Upper lobe of left lung (tissue), 6 donors: ENCODE measurements at places on chromosomes 12 and 14. TPM values are rescaled to one million over a fixed set of nuclear protein-coding genes. Genes with fewer than 3 reads are reported as not detected.

GRCh38 chr14:105005929-105006830, 14.7 kb downstream of the CDCA4 start:
- no peak for DNase-seq
- H3K4me1 ChIP-seq = no peaks in the 10 kb centered on the region
- H3K27me3 ChIP-seq = no peaks in the 10 kb centered on the region
- no peak overlapping the region for H3K4me3 ChIP-seq

DNA sequence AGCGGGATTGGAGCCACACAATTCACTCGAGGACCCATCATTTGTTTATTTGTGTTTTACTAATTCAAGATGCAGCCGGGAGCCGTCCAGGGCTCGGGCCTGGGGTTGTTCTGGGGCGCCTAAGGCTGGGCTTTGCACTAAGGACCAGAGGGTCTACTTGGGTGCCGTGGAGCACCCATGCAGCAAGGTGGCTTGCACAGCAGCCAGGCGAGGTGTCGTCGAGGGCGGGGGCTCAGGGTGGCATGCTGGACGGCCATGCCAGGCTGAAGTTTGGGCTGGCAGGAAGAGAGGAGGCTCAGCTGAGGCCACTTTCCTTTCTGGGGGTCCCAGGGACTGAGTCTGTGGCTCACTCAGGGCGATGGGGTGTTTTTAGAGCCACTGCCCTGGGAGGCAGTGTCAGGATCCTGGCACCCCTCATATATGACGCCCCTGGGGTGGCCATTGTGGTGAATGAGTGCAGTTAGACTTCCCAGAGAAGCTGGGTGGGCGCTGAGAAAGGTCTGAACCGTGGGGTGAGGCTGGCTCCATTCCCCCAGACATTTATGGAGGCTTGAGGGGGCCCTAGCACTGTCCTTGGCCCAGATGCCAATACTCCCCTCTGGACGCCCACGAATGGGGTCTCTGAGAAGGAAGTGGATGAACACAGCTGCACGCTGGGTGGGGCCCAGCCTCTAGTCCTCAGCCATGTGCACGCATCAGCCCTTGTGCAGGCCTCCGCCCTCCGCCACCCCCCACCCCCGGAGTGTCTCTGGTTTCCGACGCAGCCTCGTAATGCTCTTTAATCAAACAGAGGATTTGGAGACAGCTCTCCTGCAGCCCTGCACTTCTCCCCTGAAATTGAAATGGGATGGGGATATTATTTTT, 11.3 kb downstream of the MEG3 start:
- no peaks in the 10 kb centered on the region for H3K4me1 ChIP-seq
- H3K4me3 ChIP-seq = no peak overlapping the region
- no peak overlapping the region for H3K27ac ChIP-seq
- H3K36me3 ChIP-seq = no peaks in the 10 kb centered on the region
- H3K27me3 ChIP-seq = no peaks in the 10 kb centered on the region
- DNase-seq = no peak

DNA sequence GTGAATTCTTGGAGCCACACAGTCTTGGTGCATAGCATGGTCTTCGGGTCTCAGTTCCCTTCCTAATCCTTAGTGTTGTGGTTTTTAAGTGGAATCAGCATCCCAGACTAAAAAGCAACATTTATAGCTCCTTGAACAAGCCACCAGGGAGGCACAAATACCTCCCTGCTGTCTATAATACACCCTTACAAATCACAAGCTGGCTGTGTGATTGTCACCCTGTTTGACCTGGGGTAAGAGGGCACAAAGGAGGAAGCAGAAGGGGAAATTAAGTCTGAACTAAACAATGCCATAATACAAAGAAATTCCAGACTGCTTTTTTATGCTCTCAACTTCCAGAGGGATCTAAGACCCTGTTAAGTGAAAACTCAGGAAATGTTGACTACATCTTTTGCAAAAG, 7.7 kb upstream of the MMP19 start:
- H3K4me1 ChIP-seq = peaks cover 19% of the 10 kb centered on the region
- H3K27ac ChIP-seq = no peak overlapping the region
- no peaks in the 10 kb centered on the region for H3K36me3 ChIP-seq
- no peaks in the 10 kb centered on the region for H3K27me3 ChIP-seq

- no peak overlapping the region for H3K27ac ChIP-seq
- no peak overlapping the region for H3K4me3 ChIP-seq
- no peaks in the 10 kb centered on the region for H3K36me3 ChIP-seq
- no peaks in the 10 kb centered on the region for H3K27me3 ChIP-seq
Observed at GRCh38 chr14:88225721-88226120, 97.3 kb downstream of the KCNK10 start.

DNA sequence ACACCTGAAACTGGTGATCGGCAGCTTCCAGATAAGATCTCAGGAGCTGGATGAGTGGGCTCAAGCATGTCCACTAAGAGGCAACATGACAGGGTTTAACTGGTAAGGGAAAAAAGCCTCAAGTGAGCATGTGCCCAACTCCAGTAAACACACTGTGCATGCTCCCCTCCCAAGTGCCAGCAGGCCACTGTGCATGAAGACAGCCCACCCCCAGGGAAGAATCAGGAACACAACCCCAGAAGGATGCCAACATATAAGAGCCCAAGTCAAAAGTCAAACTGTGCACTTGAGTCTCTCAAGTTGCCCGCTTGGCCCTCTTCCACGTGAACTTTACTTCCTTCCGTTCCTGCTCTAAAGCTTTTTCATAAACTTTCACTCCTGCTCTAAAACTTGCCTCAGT, 311.3 kb upstream of the PRKD1 start:
- no peaks in the 10 kb centered on the region for H3K36me3 ChIP-seq
- no peak for DNase-seq
- H3K4me1 ChIP-seq = no peaks in the 10 kb centered on the region

- no peak overlapping the region for H3K4me3 ChIP-seq
- H3K27me3 ChIP-seq = no peaks in the 10 kb centered on the region
- no peak overlapping the region for H3K27ac ChIP-seq
- H3K4me1 ChIP-seq = no peaks in the 10 kb centered on the region
- DNase-seq = no peak
- no peaks in the 10 kb centered on the region for H3K36me3 ChIP-seq
Observed at GRCh38 chr14:95077345-95077744, 80.0 kb downstream of the DICER1 start.

GRCh38 chr12:53572134-53572758, 53.9 kb downstream of the ATF7 start:
- H3K4me1 ChIP-seq = peaks cover 30% of the 10 kb centered on the region
- H3K27me3 ChIP-seq = no peaks in the 10 kb centered on the region
- no peak overlapping the region for H3K4me3 ChIP-seq
- DNase-seq = no peak

DNA sequence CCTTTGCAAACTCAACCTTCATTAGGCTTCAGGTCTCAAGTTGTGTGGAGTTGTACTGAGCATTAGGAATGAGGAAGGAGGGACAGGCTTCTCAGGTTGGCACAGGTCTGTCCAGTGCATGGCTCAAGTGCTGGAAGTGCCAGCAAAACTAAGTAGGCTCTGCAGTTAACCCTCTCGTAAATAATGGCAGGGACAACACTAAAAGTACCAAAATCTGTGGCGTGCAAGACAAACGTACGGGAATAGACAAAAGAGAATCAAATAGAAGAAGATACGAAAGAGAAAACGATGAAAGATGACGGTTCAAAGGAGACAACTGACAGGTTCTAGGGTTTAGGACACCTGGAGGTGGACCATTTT, 612 bp downstream of the TRAPPC6B start:
- peaks cover 25% of the 10 kb centered on the region for H3K4me1 ChIP-seq
- H3K27me3 ChIP-seq = no peaks in the 10 kb centered on the region
- peak overlapping the region; percentile 88 for H3K4me3 ChIP-seq

DNA sequence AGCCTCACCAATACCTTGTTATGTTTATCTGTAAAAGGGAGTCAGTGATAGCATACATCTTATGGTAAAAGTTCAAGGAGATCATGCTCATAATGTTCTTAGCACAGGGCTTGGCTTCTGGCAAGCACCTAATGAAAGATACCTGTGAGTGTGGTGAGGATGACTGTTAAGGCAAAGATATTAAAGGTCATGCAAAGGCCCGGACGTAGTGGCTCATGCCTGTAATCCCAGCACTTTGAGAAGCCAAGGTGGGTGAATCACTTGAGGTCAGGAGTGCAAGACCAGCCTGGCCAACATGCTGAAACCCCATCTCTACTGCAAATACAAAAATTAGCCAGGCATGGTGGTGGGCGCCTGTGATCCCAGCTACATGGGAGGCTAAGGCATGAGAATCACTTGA, 425.9 kb upstream of the TBX3 start:
- no peak for DNase-seq
- no peaks in the 10 kb centered on the region for H3K36me3 ChIP-seq
- no peak overlapping the region for H3K27ac ChIP-seq
- no peaks in the 10 kb centered on the region for H3K27me3 ChIP-seq

DNA sequence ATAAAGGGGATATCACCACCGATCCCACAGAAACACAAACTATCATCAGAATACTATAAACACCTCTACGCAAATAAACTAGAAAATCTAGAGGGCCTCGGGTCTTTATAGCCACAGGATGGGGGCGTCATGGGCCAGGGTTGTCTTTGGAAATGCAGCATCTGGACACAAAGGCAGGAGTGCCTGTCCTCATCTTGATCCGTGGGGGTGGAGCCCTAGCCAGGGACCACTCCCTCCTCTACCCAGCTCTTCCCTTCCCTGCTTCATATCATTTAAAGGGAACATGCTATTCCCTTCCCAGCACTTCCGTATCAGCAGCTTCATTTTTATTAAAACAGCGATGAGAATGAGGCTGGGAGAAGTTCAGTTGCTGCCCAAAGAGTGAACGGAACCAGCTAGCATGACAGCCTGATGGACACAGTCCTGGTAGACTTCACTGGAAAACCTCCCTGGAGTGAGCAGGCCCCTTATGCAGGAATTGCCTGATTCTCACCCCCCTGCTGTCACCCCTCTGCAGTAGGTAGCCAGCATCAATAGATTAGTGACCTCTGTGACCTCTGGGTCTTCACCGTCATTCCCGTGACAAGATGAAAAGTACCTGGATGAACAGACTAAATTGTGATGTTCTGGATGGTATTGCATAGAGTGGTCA, 251.4 kb upstream of the RGS6 start:
- H3K27me3 ChIP-seq = no peaks in the 10 kb centered on the region
- H3K27ac ChIP-seq = no peak overlapping the region
- peaks cover 13% of the 10 kb centered on the region for H3K36me3 ChIP-seq
- no peaks in the 10 kb centered on the region for H3K4me1 ChIP-seq
- H3K4me3 ChIP-seq = no peak overlapping the region

DNA sequence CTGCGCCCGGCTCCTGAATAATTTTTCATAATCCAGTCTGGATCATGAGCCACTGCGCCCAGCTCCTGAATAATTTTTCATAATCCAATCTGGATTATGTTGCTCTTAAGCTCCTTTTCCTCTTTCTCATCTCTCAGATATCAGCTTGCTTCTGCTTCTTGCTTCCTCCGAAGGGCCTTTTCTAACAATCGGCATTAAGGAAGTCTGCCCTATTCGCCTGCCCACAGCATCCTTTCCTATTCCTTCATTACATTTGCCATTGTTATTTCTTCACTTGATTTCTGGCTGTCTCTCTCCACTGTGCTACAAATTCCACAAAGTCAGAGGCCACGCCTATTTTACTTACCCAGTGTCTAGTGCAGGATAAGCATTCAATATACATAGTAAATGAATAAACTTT, 83.5 kb downstream of the TTC7B start:
- peaks cover 2% of the 10 kb centered on the region for H3K36me3 ChIP-seq
- no peak overlapping the region for H3K4me3 ChIP-seq
- peak overlapping the region; percentile 43 for H3K27ac ChIP-seq
- no peaks in the 10 kb centered on the region for H3K4me1 ChIP-seq
- DNase-seq = no peak
- H3K27me3 ChIP-seq = no peaks in the 10 kb centered on the region

DNA sequence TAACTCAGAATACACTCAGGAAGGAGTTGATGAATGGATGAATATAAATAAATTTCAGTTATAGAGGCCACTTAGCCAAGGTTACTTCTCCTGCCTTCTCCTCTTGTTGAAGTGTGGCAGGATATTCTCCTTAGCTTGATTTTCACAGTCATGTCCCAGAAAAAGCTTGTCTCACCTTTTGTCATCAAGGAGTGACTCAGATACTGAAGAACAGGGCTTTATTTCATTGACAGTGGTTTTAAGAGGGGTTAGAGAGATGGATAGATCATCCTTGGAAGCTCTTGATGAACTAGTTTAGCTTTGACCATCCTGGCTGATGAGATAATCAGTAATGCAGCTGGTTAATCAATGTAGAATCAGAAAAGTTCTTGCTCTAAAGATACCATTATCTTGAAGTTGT, 35.0 kb upstream of the CFAP54 start:
- no peak overlapping the region for H3K27ac ChIP-seq
- DNase-seq = no peak
- no peak overlapping the region for H3K4me3 ChIP-seq
- H3K4me1 ChIP-seq = peaks cover 4% of the 10 kb centered on the region

GRCh38 chr14:98226411-98226810, 1045.6 kb downstream of the BCL11B start:
- H3K27me3 ChIP-seq = no peaks in the 10 kb centered on the region
- DNase-seq = no peak
- no peak overlapping the region for H3K4me3 ChIP-seq
- H3K4me1 ChIP-seq = no peaks in the 10 kb centered on the region

DNA sequence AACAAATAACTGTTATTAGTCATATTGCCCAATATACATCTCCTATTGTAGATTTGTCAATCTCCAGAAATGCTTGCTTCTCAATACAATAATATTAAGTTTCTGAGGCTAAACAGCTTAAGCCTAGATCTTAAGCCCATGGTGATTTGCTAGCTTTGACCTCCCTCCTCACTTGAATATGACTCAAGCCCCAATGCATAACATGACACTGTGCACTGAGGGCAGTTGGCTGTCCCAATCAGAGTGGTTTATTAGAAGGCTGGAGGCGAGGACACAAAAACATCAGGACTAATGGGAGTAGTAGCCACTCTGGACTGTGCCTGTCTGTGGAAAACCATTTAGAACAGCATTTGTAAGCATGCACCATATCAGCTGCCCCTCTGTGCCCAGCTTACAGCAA, 81.1 kb upstream of the GTF2A1 start:
- no peak for DNase-seq
- H3K4me3 ChIP-seq = no peak overlapping the region
- H3K4me1 ChIP-seq = peaks cover 3% of the 10 kb centered on the region

GRCh38 chr14:102694530-102695166, 82.6 kb upstream of the TRAF3 start:
- no peak for DNase-seq
- H3K27ac ChIP-seq = peak overlapping the region; percentile 21
- H3K4me3 ChIP-seq = no peak overlapping the region

DNA sequence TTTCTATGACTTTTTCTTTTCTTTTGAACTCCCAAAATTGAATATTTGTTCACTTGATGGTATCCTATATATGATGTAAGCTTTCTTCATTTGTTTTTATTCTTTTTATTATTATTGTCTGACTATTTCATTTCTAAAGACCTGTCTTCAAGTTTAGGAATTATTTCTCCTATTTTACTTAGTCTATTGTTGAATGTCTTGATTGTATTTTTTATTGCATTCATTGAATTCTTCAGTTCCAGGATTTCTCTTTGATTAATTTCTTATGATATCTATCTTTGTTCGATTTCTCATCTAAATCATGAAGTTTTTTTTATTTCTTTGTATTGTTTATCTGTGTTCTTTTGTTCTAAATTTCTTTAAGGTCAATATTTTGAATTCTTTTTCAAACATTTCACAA, 238.8 kb downstream of the TTC6 start:
- H3K4me3 ChIP-seq = no peak overlapping the region
- DNase-seq = no peak
- no peaks in the 10 kb centered on the region for H3K27me3 ChIP-seq
- H3K27ac ChIP-seq = no peak overlapping the region
- H3K4me1 ChIP-seq = no peaks in the 10 kb centered on the region
- H3K36me3 ChIP-seq = no peaks in the 10 kb centered on the region

WNT1 gene
- total RNA-seq = not detected

FOXN4 gene
- total RNA-seq = 0.49 TPM

CLMN gene
- total RNA-seq = 35.5 TPM

FAM181A gene
- total RNA-seq = 1.6 TPM

MSRB3 gene
- total RNA-seq = 30.0 TPM

AP4S1 gene
- 6.3 TPM for total RNA-seq

CELA1 gene
- total RNA-seq = not detected
